ENCODE measurements at places on chromosomes 12 and 14.

DNA sequence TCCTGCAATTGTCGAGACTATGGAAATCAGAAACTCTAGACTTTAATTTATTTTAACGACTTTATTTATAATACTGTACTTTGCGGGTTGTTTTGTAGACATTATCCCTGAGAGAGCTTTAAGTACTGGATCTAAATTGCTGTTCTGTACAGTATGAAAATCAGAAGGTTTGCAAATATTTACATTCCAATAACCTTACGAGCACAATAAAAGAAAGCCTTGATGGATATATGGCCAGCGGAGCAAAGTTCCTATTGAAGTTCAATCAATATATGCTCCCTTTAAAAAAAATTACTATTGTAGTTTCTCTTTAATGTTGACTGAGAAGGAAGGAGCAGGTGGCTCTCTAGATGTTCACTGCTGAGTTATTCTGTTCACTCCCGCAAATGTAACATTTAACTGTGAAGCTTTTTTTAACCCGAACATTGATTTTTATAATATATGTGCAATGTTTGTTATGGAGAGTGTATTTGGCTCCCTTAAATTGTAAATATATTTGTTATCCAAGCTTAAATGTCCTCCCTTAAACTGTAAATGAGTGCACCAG lies 235.3 kb downstream of the PLCZ1 start:
- no peak for DNase-seq

GRCh38 chr12:19485240-19485639 lies 45.9 kb downstream of the AEBP2 start:
- DNase-seq: no peak

GRCh38 chr12:11853126-11853525 lies 203.7 kb downstream of the ETV6 start:
- no peak for DNase-seq

- DNase-seq: no peak
Observed at GRCh38 chr12:67137256-67137655, 131.9 kb upstream of the CAND1 start.

GRCh38 chr12:24856541-24856940 lies 92.4 kb downstream of the BCAT1 start:
- no peak for DNase-seq
